Activated naive CD8-positive, alpha-beta T cell treated with anti-CD3 and anti-CD28 coated beads for 36 hours (primary cell): ENCODE measurements at places on chromosomes 11 and 22. TPM values are rescaled to one million over a fixed set of nuclear protein-coding genes. Genes with fewer than 3 reads are reported as not detected.

Gene KCNQ1OT1
- 0.12 TPM for total RNA-seq

Gene MS4A1
- total RNA-seq = 7.1 TPM

Gene GRAMD1B
- total RNA-seq = 20.3 TPM

Gene TSSK2
- not detected for total RNA-seq

Gene ENTHD1
- total RNA-seq = 0.20 TPM

Gene BRSK2
- 0.46 TPM for total RNA-seq

Gene MAJIN
- 0.14 TPM for total RNA-seq

Gene TRIOBP
- 19.7 TPM for total RNA-seq

Gene PMM1
- 24.3 TPM for total RNA-seq

Gene MFRP
- total RNA-seq = not detected

Gene SLC37A2
- total RNA-seq = 0.50 TPM

Gene SPI1
- total RNA-seq = 0.25 TPM

Gene OR51E2
- total RNA-seq = not detected

Gene CNIH2
- 1.9 TPM for total RNA-seq

Gene SAA4
- total RNA-seq = not detected

Gene C1QTNF4
- total RNA-seq = not detected

Gene CNTN5
- total RNA-seq = not detected
